Activated T-cell treated with anti-CD3 and anti-CD28 coated beads for 1 hour (primary cell): ENCODE measurements at places on chromosomes 3 and 15.

DNA sequence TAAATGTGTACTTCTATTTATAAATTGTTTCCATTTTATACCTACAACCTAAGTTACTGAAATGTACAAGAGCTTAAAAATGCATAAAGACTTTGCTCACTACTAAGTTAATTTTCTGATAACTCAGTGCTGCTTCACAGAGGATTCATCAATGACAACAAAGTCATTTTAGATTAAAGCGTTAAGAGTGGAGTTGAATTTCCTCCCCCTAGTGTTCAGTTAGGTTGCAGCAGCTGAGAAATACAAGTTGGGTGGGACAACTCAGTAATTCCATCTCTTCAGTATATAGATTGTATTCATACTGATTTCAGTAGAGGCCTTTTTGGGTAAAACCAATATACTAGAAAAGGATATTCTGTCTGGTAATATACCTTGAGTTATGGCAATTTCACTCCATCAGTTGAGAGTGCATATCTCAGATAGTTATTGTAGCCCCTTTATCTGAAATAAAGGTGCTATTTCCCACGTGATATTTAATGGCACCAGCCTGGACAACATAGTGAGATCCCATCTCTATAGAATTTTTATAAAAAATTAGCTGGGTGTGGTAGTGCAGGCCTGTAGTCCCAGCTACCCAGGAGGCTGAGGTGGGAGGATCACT lies 6.9 kb upstream of the RPL35A start:
- no peak for DNase-seq

DNA sequence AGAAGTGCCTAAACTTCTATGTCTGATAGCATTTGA lies at the start of gene TP63:
TSS of gene TP63 (plus strand) at position 17 of the 36 bp plus-strand sequence. CDS start 127 bp downstream, outside the sequence.
- DNase-seq = no peak

- DNase-seq = no peak
Measured at GRCh38 chr15:51580982-51581381, 41.6 kb downstream of the DMXL2 start.

DNA sequence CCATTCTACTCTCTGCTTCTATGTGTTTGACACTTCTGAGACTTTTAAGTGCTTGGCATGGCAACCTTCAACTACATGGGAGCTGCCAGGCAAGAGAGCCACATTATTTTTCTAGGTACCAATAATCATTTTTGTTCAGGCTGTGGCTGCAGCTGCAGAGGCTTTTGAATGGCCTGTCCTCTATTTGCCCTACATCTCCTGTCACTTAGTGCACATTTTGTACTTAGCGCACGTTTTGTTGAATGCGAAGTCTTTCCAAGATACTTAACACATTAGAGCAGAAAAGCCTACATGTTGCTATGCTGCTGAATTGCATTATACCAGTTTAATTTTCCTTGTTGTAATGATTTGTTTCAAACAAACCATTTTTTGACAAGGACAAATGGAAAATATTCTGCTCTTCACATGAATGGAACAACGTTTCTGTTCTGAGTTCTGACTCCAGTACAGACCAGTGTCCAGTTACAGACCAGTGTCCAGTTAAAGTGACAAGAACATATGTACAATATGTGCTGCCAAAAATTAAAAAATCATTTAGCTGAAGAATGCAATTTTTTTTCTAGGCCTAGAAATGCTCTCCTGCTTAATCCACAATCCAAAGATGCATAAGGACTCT lies 113.9 kb downstream of the ABI3BP start:
- no peak for DNase-seq

DNA sequence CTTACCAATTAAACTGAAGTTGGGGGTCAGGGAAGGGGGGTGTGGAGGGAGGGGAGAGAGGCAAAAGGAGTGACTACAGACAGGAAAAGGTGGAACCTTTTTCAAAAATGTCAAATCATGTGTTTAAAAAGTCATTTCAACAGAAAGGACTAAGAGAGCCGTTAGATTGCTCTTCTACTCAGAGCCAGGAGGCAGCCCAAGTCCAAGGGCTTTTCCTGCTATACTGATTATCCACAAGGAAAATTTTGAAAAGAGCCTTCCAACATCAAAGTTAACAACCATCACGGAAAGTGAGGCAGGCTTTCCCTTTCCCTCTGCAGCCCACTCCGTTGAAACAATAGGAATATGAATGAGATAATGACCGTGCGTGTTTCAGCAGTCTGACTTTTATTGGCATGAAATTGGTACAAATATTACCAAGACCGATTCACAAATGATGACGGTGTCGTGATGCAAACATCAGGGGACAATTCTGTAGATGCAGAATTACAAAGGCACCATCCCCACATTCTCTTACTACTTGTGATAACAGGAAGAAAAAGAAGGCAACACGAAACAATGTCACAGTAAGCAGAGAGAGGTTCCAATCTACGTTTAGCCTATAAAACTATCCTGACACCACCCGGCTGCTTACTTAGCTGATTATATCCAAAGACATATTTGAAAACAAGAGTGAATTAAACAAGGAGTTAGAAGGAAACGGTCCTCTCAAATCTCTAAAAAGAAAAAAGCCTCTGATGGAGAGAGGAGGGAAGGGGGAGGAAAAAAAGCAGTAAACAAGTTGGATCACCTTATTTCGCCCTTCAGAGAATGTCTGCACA lies 453.7 kb downstream of the FOXP1 start:
- DNase-seq = no peak
